ENCODE measurements at places on chromosomes 5 and 9.

GRCh38 chr9:132370592-132370991 lies 15.8 kb upstream of the SETX start:
- no peak for DNase-seq

- no peak for DNase-seq
Measured at GRCh38 chr5:131647048-131647769, 12.2 kb upstream of the RAPGEF6 start.

- no peak for DNase-seq
Measured at GRCh38 chr5:53482717-53483638, 2.5 kb downstream of the FST start.

GRCh38 chr9:101388507-101388993 lies 3.7 kb upstream of the BAAT start:
- no peak for DNase-seq

- DNase-seq: no peak
Measured at GRCh38 chr9:7001571-7001970, 243.8 kb downstream of the KDM4C start.

- DNase-seq: no peak
Measured at GRCh38 chr5:44747396-44747795, 61.4 kb upstream of the MRPS30 start.

DNA sequence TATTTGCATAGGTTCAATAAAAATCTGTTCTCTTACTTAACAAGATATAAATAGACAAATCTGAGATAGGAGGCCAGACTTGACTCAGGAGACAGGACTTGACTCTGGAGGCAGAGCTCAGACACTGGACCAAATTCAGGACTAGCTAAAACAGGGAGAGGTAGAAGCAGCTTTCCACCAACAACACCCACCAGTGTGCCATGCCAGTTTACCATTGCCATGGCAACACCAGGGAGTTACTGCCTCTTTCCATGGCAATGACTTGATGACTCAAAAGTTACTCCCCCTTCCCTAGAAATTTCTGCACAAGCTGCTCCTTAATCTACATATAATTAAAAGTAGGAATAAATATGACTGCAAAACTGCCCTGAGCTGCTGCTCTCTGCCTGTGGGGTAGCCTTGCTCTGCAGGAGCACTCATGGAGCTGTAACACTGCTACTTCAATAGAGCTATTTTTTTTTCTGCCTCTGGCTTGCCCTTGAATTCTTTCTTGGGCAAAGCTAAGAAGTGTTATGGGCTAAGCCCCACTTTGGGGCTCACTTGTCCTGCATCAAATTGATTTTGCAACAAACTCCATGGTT lies 473.0 kb downstream of the PLK2 start:
- no peak for DNase-seq

DNA sequence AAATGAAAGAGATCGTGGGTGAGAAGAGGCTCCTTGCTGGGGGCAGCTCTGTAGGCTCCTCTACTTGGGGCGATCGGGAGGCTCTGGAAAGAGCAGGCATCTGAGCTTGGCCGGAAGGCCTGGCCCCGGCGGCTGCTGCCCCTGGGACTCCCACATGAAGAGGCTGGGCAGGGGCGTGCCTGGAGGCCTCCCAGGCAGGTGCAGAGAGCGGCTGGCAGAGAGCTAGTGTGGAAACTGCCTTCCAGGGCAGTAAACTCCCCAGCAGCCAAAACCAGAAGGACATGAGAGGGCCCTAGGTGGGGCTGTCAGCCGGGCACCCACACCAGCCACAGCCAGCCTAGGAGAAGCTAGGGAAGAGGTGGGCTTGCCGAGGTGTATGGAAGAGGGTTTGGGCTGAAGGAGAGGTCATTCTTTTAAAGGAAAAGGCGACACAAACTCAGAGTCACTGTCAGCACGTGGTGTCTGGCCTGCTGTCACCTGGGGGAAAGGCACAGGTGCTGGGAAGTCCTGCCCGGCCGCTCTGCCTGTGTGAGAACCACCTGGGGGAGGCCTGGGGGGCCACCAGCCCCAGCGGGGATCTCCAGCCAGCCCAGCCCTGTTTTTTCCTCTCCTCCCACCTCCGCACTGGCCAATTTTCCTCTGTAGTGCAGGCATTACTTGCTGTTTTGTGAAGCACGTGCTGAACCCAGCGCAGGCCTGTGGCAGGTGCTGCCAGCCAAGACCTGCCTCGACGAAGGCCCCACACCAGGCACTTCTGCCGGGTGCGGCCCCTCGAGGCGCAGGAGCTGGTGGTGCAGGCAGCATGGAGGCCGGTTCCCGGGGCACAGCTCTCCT lies 44.8 kb upstream of the EGFL7 start:
- DNase-seq: no peak

DNA sequence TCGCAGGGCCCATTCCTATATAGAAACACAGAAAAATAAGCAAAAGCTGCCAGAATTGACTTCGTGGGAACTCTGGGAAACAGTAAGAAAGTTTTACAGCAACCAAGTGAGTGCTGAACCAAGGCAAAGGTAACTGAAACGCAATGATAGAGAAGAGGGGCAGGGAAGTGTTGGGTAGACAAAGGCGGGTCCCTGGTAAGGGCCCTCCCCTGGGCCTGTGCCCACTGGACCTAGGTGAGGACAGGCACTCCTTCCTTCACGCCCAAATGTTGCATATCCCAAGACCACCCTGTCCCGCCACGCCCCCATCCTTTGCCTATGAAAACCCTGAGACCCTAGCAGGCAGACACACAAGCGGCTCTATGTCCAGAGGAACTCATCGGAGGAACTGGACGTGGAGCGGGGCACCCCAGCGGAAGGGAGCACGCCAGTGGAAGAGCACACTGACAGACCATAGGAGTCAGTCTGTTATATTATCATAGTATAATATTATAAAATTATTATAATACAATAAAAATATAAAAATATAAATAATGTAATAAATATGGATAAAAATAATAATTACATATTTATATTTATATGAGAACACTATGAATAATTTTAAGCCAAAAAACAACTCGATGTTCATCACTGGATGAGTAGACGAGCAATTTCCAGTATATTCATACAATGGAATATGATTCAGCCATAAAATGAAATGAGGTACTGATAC lies 27.9 kb downstream of the CDKN2A start:
- DNase-seq: no peak

DNA sequence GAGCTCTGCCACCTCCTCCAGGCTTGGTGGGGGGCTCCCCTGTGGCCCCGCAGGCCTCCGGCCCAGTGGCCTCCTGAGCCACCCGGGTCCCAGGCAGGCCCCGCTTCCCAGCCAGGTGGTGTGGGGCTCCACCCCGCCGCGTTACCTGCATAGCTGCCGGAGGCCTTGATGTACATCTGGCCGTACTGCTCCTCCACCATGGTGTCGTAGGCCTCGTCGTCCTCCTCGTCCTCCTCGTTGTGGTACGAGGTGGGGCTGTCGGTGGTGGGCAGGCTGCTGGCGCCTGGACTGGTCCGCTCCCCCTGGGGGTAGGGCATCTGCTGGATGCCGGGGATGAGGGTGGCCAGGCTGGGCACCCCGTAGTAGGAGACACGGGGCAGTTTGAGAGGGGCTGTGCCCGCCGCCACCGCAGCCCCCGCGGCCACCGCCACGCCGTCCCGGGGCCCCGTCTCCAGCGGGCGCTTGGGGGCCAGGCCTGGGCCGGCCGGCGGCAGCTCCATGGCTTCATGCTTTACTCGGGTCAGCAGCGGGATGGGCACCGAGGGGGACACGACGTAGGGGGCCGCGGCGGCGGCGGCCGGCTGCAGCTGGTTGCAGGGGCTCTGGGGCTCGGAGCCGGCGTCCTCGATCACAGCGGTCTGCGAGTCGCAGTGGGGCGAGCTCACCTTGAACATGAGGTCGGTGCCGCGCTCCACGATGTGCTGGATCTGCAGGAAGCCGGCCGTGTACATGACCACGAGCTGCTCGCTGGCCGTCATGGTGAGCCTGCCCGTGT lies 45.4 kb downstream of the NACC2 start:
- DNase-seq: no peak

- no peak for DNase-seq
Measured at GRCh38 chr5:4758550-4758949, 381.6 kb upstream of the ADAMTS16 start.

DNA sequence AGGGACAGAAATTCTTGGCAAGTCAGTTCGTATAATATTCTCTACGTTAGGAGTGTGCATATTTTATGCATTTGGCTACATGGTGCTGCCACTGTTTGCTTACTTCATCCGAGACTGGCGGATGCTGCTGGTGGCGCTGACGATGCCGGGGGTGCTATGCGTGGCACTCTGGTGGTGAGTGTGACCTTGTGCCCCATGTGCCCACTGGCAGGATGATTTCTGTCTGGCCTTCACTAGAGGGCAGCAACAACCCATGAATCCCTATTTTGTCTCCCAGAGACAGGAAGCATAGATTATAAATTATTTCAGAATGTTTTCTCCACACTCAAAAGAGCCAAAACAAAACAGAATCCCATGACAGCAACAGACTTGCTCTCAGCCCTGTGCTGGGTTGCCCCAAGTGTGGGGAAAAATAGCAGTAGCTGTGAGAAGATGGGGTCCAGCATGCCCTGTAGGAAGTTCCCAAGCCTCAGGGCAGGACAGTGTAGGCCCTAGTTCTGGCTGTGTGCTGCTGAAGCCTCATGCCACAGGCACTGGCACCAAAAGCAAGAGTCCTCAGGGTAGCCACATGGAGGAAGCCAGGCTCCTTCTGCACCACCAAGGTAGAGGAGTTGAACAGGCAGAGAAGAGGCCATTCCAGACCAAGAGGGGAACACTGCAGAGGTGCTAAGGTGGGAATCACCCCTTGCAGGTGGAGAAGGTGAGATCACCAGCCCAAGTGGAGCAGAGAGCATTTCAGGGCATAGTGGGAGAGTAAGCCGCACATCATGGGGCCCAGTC lies 16.0 kb downstream of the SLC22A5 start:
- peak; percentile 41 for DNase-seq

- no peak for DNase-seq
Measured at GRCh38 chr5:45189481-45189880, 380.7 kb downstream of the MRPS30 start.

DNA sequence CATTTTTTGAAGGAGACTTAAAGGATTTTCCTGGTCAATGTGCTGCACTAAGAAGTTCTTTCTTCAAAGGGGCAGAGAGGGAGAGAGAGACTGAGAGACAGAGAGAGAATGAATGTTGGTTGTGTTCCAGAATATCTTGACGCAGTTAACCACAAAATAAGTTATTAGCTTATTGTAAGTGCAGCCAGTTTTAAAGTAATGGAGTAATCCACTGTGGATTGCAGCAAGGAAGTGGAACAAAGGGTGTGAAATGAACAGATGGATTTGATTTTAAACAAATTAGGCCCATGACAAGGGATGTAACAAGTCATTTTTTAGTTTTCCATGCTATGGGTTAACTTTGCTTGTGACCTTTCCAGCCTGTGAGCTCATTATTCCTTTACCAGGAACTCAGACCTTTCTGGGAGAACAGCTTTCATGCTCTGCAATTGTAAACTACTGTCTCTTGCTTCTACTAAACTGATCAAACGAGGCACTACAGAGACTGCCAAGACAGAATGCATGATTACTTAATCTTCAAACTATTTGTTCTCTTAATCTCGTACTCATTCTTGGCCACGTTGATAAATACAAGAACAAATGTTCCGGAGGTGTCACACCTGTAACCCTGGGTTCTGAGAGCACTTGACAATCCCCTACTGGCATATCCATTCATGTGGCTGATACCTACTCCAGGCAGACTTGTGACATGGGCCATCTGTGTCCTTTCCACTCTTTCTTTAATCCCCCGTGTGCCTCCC lies 131.1 kb downstream of the TLE1 start:
- DNase-seq: no peak

GRCh38 chr5:160260881-160261815 lies 31.8 kb downstream of the FABP6 start:
- no peak for DNase-seq

GRCh38 chr5:72325566-72326305 lies 5.6 kb downstream of the PTCD2 start:
- DNase-seq: no peak

- DNase-seq: no peak
Measured at GRCh38 chr5:78793907-78794662, 145.5 kb upstream of the LHFPL2 start.

GRCh38 chr9:97573482-97574073 lies 59.6 kb downstream of the TSTD2 start:
- DNase-seq: no peak

DNA sequence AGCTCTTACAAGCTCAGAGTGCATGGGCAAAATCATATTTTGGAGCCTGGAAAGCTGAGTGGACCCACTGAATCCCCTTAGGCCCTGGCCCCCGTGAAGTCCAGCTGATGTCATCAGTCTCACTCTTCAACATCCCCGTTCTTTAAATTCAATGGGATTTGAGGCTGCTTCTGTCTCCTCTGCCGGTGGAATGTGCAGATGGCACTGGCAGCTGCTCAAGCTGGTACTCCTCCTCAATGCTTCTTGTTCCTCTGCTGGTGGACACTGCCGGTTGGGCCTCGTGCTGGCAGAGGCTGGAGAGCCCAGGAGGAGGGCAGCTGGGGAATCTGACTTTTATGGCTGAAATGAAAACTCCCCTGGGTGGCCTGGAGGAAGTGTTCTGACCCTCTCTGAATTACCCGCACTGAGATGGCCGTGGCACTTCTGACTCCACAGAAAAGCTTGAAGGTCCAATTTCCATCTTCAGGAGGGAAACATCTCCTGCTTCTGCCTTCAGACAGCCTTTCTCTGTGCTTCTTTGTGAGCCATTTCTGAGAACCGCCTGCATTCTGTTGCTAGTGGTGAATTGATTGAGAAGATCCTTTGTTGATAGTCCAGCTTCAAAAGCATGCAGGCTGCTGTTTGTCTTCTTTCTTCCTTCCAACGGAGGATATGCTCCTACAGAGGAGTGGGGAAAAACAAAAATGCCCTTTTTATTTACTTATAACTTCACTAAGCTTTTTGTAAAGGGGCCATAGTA lies 298.9 kb downstream of the TMEM38B start:
- DNase-seq: no peak

DNA sequence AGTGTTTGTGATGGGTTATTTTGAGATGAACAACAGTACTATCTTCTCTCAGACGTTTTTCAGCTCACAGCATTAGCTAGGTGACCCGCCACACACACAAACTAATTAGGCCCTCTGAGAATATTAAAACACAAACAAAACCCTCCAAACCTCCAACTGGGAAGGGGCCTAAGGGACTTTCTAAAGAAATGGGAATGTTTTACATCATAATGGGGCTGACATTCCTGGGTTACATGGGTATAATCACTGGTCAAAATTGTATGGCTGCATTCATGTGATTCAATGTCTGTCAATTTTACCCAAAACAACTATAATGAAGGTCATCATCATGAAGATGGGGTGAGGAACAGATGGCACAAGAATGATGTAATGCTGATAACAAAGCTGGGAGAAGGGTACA lies 59.6 kb downstream of the SPTLC1 start:
- DNase-seq: no peak

DNA sequence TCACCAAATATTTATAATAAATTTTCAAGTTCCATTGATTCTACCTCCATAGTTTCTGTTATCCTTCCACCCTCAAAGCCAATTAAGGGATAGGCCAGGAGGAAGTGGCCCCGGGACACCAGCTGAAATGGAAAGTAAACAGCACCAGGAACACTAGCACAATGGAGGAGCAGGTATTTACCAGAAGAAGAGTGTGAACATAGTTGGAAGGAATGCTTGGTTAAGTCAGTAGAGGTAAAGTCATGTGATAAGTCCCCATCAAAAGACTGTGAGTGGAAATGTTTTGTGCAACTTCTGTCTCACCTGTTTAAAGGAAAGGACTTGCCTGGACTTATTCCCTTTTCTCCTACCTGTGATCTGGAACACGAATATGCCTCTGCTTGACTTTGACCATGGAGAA lies 146.7 kb upstream of the RAI14 start:
- DNase-seq: no peak
